ENCODE measurements at places on chromosomes 11 and 22. TPM values are rescaled to one million over a fixed set of nuclear protein-coding genes. Genes with fewer than 3 reads are reported as not detected.

CARD10 gene
- 22.4 TPM for total RNA-seq

C1QTNF5 gene
- total RNA-seq: 5.3 TPM

TMEM223 gene
- 18.9 TPM for total RNA-seq

NXPE4 gene
- total RNA-seq: not detected

NAV2 gene
- total RNA-seq: 16.8 TPM

POU2F3 gene
- total RNA-seq: 1.1 TPM

KIRREL3 gene
- total RNA-seq: 0.19 TPM

MIAT gene
- 2.4 TPM for total RNA-seq

HORMAD2 gene
- not detected for total RNA-seq

SCO2 gene
- 14.9 TPM for total RNA-seq

GLYATL1 gene
- total RNA-seq: not detected

IL18 gene
- total RNA-seq: 79.8 TPM

CAPN5 gene
- 63.2 TPM for total RNA-seq

TTLL1 gene
- total RNA-seq: 1.8 TPM

C11orf68 gene
- total RNA-seq: 15.0 TPM

CATSPER1 gene
- total RNA-seq: not detected

MLC1 gene
- not detected for total RNA-seq
